ENCODE measurements at places on chromosomes 16 and 17.

GRCh38 chr17:9672266-9672665 is 26.9 kb downstream of the USP43 start:
- DNase-seq, result no peak

DNA sequence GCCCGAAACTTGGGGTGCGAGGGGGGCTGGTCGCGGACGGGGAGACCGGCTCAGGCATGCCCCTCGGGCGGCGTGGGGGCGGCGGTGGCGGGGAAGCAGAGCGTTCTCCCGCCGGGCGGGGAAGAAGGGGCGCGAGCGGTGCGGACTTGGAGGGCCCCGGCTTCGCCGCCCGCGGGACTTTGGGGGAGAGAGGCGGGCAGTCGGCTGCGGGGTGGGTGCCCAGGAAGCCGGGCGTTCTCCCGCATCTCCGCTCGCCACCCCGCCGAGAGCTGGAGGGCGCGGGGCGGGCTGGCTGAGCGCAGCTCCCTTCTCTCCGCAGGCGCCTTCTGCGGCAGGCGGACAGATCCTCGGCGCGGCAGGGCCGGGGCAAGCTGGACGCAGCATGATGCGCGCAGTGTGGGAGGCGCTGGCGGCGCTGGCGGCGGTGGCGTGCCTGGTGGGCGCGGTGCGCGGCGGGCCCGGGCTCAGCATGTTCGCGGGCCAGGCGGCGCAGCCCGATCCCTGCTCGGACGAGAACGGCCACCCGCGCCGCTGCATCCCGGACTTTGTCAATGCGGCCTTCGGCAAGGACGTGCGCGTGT is 772 bp downstream of the NTN1 start:
- no peak for DNase-seq

DNA sequence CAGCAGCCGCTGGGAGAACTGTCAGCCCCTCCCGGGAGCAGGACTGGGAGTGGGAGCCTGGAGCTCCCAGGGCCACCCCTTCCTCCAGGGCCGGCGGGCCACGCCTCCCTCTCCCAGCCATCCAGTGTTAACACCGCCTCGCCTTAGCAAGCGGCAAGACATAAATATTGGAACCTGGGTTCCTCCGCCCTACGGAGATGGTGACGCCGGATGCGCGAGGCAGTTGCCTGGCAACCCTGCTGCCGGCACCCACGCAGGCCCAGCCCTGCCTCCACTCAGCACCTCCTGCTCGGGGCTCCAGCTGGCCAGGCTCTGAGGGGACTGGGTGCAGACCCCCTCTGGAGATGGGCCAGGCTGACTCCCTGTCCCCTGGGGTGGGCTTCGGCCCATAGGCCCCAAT is 27.4 kb upstream of the CACNA1H start:
- DNase-seq, result no peak

GRCh38 chr16:67336648-67337047 is 10.0 kb downstream of the LRRC36 start:
- DNase-seq, result no peak

GRCh38 chr17:66667491-66668030 is 167.4 kb upstream of the CACNG5 start:
- peak; percentile 14 for DNase-seq

GRCh38 chr16:25553711-25554436 is 137.9 kb upstream of the HS3ST4 start:
- DNase-seq, result no peak

- DNase-seq, result no peak
These were observed 266.9 kb upstream of the DYNLRB2 start for GRCh38 chr16:80273635-80274538.

DNA sequence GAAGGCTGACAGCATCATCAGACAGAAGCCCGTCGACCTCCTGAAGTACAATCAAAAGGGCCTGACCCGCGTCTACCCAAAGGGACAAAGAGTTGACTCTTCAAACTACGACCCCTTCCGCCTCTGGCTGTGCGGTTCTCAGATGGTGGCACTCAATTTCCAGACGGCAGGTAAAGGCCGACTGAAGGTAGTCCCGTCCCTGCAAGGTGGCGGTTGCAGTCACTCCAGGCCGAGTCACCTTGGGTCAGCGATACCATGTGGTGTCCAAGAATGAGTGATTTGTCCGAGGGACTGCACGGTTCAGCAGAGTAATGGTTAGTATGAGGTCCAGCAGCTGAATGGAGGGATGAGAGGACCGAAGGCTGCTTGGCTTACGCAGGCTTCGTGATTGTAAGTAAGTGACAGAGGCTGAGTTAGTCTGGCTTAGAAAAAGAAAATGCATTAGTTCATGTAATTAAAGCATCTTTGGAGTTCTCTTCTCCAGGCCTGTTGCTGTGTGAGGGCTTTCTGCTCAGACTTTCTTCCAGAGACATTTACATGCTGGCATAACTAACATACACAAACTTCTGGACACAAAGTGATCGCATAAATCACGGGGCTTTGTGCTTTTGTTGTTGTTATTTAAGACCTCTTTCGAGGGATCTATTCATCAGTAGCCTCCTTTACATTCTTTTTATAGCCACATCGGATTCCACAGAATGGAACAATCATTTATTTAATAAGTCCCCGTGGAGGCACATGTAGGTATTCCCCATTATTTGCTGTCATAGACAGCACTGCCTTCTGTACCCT is 74.9 kb downstream of the SDR42E1 start:
- no peak for DNase-seq
